Stimulated activated CD4-positive, alpha-beta T cell treated with anti-CD3 and anti-CD28 coated beads, Interleukin-1b, Interleukin-23, amount 100 ng/mL, for 48 hours (primary cell): ENCODE measurements at places on chromosomes 2 and 18.

DNA sequence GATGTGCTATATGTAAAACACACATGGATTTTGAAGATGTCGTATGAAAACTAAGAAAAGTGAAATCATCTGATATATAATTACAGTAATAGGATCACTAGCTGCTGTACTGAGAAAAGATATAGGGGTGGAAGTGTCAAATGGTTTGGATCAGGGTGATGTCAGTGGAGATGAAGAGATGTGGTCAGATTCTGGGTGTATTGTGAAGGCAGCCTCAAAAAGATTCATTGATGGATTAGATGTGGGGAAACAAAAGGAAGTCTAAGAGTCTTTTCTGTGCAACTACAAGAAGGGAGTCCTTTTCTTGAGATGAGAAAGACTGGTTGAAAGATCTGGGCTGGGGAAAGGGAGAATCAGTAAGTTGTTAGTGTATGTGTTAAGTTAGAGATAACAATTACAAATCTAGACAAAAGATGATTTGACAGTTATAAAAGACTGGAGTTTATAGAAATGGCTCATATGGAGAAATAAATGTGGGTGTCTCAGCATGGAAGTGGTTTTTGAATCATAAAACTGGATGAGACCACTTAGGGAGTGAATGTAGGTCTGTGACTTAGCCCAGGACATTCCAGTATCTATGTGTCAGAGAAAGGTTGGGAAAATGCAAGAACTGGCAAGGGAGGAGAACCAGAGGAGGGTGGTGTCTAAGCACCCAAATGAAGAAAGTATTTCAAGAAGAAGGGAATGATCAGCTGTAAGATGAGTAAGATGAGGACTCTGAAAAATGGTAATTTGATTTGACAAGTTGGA is 347.4 kb downstream of the PARD3B start:
- DNase-seq, result no peak

DNA sequence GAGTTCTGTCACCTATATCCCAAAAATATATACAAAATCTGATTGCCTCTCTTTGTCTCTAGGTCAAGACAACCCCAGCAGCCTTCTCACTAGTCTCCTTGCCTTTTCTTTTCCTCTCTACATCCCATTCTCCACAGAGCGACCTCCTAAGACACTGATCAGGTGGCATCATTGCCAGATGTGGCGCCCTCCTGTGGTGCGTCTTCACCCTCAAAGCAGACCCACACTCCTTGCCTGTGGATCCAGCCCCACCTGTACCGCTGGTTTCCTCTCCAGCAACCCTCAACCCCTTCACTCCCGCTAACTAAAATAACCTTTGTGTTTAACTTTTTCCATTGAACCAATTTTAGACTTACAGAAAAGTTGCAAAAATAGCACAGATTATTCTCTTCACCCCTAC is 273.3 kb downstream of the GLI2 start:
- no peak for DNase-seq

DNA sequence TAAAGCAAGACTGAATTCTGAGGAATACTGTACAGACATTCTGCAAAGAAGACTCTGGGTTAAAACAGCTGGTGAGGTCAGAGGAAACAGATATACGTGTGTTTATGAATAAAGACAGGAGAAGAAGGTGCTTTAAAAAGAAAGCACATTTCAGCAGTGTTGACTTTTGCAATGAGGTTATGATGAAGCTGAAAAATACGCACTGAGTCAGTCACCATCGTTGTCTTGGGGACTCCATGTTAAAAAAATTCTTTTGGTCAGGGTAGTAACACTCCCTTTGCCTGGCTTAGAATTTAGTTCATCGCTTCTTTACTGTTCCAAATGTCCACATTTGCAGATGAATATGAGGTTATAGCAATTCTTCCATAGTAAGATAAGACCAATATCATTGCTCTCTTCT is 1049.0 kb downstream of the TSN start:
- DNase-seq, result no peak

GRCh38 chr2:26847655-26848335 is at the start of gene DPYSL5:
DPYSL5 (plus strand) TSS chr2:26848132; CDS start chr2:26898500, 50,368 bp downstream.
- DNase-seq, result no peak

GRCh38 chr18:74818516-74819175 is 221.0 kb downstream of the ZNF407 start:
- no peak for DNase-seq

GRCh38 chr2:148533685-148534084 is 110.9 kb upstream of the EPC2 start:
- no peak for DNase-seq

DNA sequence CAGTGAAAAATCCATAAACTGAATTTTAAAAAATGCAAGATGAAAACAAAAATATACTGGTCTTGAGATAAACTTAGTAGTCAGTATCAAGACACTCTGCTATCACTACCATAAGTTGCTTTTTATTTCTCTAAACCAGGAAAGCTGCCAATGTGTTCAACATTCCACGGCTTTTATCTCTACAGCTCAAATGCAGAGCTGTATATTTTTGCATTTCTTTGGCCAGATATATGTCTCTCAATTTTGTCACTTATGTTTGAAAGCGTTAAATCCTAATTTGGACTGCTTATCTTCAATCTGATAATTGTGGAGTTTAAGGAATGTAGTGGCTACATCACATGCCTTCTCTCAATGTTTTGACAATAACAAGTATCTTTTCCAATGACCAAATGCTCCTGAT is 609.5 kb downstream of the EPHA4 start:
- DNase-seq, result no peak

- DNase-seq, result no peak
Observed at GRCh38 chr2:187313831-187314230, 134.2 kb downstream of the CALCRL start.

DNA sequence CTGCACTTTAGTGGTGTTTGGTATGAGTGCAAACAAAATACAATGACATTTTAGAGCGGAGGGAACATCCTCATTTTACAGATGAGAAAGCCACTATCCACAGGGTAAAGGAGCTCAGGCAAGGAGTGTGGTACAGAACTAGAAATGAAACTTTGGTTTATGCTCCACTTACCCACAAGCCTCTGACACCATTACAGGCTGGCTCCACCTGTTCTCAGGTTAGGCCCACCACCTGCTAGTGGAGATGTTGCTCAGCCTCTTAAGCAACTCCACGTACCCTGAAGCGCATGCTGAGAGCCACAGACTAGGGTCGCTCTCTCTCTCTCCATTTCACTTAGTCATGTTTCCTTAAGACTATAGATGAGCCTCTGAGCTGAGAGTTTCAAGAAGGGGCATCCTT is 130.0 kb downstream of the MBD2 start:
- no peak for DNase-seq

DNA sequence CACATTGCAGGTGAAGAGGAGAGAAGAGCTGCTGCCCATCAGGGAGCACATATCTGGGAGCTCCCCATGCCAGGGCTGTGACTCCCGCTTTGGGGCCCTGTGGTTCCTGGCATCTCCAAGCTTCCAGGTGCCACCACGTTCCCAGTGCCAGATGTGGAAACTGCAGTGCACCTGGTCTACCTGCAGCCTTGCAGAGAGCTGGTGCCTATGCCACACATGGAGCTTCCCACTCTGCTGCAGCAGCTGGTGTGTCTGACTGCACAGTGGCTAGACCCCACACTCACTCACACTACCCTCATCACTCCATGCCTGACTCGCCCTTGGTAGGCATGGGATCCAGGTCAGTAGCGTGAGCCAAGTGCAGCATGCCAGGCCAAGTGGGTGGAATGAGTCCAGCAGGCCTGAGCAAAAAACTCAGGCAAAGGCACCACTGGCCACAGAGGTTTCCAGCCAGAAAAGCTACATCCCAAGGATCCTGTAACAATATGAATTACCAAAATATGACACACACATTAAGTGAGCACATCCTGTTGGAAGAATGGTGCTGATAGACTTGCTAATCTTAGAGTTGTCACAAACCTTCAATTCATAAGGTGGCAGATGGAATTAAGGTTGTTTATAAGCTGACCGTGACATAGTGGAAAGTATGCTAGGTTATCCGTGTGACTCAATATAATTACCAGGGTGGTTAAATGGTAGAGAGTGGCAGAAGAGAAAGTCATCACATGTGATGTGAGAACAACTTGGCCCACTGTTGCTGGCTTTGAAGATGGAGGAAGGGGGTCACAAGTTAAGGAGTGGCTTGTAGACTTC is 150.9 kb downstream of the EHBP1 start:
- no peak for DNase-seq

- DNase-seq, result no peak
Observed at GRCh38 chr2:223243233-223243632, 191.2 kb downstream of the KCNE4 start.

- no peak for DNase-seq
Observed at GRCh38 chr2:9941196-9941995, 10.1 kb upstream of the GRHL1 start.

- no peak for DNase-seq
Observed at GRCh38 chr2:240141736-240142135, 1.3 kb upstream of the OTOS start.
